ENCODE measurements at places on chromosomes 2 and 18. TPM values are rescaled to one million over a fixed set of nuclear protein-coding genes. Genes with fewer than 3 reads are reported as not detected.

Gene DNAH7
- total RNA-seq = 0.58 TPM

Gene KCNG2
- not detected for total RNA-seq

Gene L3MBTL4
- not detected for total RNA-seq

Gene KCNK3
- not detected for total RNA-seq

Gene DAPL1
- not detected for total RNA-seq

Gene PDCD1
- not detected for total RNA-seq

- DNase-seq = no peak
Measured at GRCh38 chr18:73852789-73853549, 294.7 kb downstream of the FBXO15 start.

DNA sequence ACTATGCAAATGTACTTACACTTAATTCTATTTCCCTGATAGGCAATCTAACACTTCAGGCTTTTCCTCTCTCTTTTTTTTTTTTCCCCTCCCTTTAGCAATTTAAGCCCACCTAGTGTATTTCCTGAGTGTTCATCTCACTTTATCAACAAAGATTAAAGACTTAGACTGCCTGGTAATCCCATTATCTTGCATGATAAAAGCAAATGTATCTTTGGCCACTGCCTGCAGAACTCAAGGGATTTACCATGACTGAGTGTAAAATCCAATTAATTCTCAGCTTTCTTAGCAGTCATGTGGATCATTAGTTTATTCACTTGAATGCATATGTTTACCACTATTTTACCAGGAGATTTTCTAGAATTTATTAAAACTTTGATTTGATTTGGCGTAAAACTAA is 1102.2 kb upstream of the GYPC start:
- DNase-seq = no peak

DNA sequence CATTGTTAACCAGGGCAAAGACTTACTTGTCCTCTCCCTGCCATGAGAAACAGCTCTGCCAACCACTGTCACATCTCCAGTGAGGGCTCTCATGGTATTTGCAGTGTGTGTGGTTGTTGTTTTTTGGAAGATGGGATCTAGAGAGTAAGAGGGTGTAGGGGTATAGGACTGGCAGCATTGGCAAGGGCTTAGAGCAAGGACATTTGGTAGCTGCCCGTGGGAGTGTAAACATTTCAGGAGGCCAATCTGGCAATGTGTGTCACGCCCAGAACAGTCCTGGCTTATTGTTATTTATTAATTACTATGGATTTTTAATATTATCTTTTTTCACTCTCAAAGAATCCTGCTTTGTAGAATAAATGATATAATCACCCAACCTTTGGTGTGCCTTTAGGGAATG is 90.5 kb downstream of the TMEM17 start:
- DNase-seq = no peak

- no peak for DNase-seq
Measured at GRCh38 chr18:8406186-8406867, 202.9 kb upstream of the RAB12 start.

GRCh38 chr2:3242747-3243369 is 134.8 kb downstream of the EIPR1 start:
- DNase-seq = no peak

- DNase-seq = no peak
Measured at GRCh38 chr2:86055314-86055713, 50.4 kb downstream of the POLR1A start.

DNA sequence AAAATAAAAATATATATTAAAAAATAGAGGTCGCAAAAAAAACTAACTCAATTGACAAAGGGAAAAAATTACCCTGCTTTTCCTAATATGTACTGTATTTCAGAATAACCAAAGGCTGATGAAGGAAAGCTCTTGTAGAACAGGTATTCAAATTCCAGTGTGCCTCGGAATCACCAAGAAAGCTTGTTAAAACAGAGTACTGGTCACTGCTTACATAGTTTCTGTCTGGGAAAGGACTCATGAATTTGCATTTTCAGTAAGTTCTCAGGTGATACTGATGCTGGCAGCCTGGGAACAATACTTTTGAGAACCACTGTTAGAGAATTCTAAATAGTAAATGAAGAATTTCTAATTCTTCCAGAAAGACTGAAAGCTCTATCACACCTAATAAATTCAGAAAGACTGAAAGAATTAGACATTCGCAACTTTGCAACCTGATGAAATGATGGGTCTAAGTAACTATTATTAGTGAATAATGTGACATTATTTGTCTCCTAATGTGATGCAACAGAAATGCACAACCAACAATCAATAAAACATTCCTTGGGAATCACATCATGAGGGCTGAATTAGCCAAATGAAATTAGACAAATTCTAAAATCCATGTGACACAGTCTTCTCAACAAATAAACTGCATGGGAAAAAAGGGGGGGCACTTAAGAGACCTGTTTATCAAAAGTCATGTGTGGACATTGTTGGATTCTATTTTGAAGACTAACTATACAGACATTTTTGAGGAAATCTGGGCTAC is 21.9 kb downstream of the RPRD1A start:
- no peak for DNase-seq

- no peak for DNase-seq
Measured at GRCh38 chr18:63962137-63962536, 7.7 kb upstream of the SERPINB8 start.

All from HT-29 (cell line).